ENCODE measurements at places on chromosomes 1 and 21.

- no peak for DNase-seq
Measured at GRCh38 chr1:10449751-10450150, at the start of gene CORT. Gene CORT (plus strand): TSS chr1:10450031. CDS start chr1:10450224, 193 bp downstream.

DNA sequence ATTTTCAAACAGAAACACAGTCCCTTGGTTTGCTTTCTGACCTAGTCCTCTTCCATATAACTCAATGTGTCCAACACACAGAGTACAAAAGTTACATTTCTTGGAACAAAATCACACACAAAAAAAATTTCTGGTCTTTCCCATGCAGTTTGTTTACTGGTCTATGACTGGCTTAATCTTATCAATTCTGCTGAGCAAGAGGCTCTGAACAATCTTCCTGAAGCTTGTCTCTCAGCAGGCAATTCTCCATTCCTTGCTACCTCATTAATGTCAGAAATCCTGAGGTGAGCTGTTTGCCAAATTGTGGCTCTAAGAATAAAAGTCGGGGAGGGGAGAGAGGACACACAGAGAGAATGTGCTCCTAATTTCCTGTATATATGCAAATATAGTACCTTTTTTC is 423.6 kb downstream of the HLX start:
- no peak for DNase-seq

DNA sequence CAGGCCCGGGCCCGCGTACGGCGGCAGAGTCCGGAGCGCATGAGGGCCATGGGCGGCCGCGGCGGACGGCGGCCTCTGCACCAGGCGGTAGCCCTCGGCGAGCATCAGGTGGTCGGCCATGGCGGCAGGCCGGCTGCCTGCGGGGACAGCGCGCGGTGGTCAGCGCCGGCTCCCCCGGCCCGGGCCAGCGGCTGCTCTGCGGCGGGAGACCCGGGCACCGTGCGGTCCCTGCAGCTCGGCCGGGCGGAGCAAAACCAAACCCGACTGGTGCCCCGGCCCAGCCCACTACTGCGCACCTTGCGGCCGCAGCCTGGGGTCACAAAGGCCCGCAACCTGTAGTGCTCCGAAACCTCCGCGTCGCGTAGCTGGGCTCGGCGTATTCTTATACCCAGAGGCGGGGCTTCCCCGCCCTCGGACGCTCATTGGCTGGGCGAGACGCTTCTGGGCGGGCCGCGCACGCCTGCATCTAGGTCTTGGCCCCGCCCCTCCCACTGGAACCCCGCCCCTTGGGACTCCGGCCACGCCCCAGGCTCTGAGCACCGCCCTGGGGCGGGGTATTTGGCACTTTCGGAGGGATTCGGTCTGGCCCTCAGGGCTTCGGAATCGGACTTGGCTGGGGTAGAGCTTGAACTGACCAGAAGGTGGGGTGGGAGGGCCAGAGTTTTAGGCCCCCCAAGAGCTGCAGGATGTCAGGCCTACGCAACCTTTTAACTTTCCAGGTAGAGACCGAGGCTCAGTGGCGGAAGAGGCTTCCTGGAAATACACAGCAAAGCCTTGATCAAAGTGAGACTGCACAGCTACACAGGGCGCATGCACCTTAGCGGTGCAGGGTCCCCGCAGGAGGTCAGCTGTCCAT is at the start of gene CITED4:
Gene CITED4 (minus strand): TSS at position 356 of the 856 bp plus-strand sequence. CDS start 236 bp downstream, at position 120.
- DNase-seq: peak; percentile 71

DNA sequence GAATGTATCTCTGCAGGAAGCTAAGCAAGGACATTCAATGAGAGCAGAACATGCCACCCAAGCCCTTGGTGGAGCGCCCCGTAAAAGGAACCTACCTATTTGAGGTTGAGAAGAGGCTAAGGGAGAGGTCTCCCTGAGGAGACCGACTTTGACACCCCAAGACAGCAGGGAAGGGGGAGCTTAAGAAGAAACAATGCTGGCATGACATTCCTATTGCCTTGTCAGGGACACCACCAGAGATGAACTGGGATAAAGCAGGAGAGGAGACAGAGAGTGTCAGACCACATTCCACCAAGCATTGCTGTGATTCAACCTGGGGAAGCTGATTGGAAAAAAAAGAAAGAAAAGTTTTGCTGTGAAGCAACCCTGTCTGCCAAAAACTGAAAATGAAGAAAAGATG is 13.3 kb upstream of the S100A2 start:
- DNase-seq: no peak

GRCh38 chr1:24308365-24309015 is 10.7 kb upstream of the GRHL3 start:
- DNase-seq: no peak

DNA sequence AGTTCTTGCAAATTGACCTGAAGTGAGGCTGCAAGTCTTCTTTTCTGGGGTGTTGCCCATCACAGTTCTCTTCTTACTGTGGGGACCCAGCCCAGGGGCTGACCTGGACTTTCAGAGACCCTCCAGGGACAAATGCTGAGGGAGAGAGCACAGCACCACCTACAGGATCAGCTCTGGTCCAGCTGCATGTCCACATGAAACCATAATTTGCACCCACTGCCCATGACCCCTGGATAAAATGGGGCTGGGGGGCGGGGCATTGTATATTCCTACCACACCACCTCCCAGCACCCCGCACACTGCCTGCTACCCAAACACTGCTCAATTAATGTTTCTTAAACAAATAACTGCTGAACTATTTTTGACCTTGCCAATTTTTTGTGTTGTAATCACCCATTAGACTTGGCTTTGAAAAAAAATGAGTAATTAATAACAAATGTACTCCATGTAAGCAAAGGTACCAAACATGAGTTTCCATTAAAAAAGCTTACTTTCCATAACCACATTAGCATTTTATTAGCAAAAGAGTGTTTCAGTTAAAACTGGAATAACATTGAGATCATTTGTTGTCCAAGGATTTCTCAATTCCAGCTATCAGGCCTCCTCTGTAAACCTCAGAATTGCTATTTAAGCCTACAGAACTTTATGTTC is 168.0 kb upstream of the RAB4A start:
- DNase-seq: no peak

GRCh38 chr1:157960773-157961172 is 32.7 kb upstream of the KIRREL1 start:
- DNase-seq: no peak

DNA sequence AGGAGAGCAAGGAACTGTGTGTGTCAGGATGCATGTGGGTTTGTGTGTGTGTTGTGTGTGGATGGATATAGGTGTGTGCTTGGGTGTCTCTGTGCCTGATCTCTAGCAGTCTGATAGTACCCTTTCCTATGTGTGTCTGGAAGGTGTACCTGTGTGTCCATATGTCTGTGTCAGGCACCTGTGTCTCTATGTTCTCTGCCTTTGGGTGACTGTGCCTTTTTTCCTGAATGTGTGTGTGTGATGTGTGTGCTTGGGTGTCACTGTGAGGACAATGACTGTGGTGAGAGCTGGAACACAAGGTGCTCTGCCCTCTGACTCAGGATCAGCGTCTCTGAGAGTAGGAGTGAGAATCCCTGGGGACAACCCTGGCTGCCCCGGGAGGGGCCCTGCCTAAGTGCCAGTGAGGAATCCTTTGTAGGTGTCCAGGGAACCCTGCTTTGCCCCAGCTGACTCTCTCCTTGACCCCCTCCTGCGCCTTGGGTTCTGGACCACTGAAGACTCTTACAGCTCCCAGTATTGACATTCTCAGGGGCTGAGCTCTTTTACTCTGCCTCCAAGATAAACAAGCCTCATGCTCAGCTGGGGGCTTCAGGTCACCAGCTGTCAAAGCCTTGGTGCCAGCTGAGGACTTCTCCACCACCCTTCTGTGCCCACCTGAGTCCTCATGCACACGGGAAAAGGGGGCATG is 735 bp upstream of the EFNA3 start:
- no peak for DNase-seq

GRCh38 chr1:203173566-203173965 is 2.1 kb downstream of the MYBPH start:
- DNase-seq: peak; percentile 97

DNA sequence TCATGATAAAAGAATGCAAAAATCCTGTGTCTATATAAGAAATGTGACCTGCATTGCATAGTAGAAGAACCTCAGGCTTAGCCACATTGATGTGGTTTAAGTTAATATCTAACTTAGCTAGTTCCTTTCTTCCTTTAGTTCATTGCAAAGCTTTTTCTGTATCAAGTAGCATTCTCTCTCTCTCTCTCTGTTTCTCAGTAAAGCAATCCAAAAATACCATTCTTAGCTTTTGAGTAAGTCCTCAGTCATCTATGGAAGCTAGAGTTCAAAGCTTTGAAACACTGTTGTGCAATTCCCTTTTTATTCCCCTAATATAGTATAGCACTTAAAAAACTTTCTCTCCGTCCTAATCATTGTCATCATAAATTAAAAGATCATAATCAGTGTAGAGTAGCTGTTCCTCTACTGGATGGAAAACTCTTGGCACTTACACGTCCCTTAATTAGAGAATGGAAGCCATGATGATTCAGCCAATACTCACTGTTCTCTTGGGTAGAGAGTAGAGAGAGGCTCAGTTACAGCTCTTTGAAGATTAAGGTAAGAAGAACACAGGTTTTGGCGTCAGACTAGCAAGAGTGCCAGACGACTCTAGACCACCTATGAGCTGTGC is 350.3 kb upstream of the LYPLAL1 start:
- no peak for DNase-seq

- no peak for DNase-seq
Measured at GRCh38 chr1:161727256-161727924, 6.0 kb downstream of the FCRLB start.

GRCh38 chr1:818618-819291 is 105.0 kb upstream of the SAMD11 start:
- no peak for DNase-seq

GRCh38 chr1:170133766-170134495 is 11.8 kb upstream of the NTMT2 start:
- DNase-seq: no peak

DNA sequence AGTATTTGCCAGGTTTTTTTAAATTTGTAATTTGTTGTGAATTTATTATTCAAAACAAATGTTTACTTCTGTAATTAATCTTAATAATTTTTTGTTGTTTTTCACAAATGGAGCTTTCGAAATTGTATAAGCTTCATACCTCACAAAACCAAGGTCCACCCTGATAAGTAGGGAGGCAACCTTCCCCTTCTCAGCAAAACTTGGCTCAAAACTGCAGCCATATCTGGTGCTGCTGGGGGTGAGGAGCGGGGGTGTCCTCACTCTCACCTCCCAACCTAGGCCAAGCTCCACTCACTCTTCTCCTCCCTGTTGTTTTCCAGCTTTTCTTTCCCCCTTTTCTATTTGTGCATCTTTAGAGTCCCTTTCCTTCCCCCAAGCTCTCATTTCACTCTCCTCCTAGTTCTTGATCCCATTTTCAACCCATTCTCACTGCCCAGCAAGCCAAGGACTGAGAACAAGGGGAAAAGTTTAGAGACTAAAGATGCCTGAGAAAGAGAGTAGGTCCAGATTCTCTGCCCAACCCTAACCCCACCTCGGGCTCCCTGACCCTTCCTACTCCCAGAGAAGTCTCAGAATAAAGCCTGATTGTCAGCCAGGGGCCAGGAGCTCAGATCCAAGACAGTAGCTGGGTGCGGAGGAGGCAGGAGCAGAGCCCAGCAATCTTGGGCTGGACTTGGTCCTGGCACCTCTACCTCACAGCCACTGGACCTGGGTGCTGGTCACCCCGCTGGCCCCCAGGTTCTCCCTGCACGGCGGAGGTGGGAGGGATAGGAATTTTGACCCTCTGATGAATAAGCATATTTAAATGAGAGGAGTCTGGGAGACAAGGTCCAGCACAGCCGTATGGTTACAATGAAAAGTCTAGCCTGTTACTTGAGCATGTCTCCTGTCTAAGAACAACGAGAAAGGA is 8.3 kb upstream of the CFAP45 start:
- DNase-seq: no peak

DNA sequence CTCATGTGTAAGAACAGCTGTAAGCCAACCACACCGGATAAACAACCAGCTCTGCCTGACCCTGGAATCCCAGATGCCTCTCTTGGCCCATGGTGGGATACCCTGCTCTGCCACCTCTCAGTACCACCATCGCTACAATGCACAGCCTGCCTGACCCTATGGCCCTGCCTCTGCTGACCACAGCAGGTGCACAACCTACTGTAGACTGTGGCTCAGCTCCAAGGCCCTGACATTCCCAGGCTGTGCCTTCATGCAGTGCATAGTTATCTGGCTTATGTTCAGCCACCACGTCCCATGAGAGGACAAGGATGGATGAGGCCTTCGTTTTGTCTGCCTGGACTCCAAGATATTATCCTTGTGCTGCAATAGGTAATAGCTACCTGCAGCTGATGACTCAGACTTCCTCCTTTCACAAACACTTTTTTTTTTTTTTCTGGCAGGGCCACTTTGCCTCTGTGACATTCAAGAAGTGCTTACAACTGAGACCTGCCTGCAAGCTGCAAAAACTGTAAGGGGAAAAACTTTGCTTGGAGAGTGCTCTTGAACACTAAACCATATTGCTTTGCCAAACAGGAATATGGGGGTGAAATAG is 177.7 kb downstream of the URB2 start:
- no peak for DNase-seq

GRCh38 chr1:71101839-71102376 is 21.1 kb upstream of the ZRANB2 start:
- no peak for DNase-seq

- DNase-seq: no peak
Measured at GRCh38 chr1:29804181-29804899, 568.0 kb downstream of the PTPRU start.

Data from D721Med (cell line).